ENCODE measurements at places on chromosomes 16 and 17.

DNA sequence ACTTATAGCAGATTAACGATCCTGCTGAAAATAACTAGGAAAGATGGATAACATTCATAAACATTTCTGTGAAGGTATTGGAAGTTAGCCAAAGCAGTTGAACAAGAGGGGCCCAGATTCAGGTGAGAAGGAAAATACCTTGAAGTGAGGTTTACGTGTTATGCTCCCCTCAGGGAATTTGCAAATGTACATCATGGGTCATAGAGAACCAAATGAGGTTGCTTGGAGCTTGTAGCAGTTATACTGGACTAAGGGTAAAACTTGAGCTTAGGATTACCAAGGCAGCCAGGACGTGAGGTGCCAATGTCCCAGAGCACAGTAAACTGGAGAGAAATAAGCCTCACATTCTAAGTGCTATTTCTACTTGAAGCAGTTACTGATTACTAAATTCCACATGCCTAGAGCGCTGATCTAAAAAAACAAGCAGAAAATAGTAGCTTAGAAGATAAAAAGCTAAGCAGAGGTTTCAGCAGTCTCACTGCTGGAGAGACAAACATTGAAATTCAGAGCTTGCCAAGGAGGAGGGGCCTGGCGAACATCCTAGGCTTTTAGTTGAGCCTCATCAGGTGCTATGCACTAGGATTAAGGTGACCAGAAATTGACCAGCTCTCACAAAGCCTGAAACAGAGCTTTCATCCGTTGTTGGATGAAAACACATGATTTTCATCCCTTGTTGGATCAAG lies 136.7 kb upstream of the FAM20A start:
- no peak for DNase-seq

DNA sequence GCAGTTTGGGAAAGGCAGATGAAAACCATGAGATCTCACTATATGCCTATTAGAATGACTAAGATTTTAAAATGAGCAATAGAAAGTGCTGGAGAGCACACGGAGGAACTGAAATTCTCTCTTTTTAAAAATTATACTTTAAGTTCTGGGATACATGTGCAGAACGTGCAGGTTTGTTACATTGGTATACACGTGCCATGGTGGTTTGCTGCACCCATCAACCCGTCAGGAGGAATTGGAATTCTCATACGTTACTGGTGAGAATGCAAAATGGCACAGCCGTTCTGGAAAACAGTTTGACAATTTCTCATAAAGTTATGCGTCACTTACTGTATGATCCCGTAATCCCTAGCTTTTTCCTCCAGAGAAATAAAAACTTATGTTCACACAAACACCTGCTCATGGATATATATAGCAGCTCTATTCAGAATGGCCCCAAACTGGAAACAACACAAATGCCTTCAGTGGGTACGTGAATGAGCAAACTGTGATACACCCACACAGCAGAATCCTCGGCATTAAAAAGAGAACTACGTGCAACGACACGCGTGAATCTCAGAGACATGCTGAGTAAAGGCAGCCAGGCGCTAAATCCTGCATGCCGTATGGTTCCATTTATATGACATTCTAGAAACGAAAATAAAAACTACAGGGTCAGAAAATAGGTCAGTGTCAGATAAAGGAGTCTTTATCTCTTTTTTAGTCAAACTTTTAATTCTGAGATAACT lies 11.8 kb downstream of the PIK3R6 start:
- DNase-seq, result no peak

DNA sequence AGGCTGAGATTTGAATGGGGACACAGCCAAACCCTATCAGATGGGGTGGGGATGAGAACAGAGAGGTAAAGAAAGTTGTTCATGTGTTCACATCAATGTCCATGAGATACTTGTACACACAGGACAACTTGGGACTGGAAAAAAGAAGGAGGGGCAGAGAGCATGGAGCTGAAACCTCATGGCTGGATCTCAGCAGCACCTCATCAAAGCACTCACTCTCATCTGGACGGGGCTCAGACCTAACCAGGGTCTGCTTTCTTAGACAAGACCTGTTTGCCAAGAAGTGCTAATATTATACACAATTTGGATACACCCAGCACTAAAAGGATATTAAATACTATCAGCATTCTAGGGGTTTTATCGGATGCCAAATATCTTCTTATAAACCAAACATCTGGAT lies 399.8 kb downstream of the SLC39A11 start:
- DNase-seq, result no peak

DNA sequence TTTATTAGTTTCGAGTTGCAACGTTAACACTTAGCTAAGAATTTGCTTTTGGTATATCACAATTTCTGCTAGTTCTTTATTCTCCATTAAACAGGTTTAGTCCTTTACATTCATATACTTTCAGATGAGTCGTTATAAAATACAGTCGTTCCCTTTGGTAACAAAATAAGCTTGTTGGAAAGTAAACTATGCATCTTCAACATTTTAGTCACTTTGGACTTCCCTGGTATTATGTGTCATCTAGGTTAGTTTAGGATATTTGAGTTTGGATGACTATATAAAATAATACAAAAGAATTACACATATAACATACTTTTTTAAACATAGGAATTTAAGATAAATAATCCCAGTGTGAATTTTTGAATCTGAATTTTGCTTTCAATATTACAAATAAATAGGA lies 351.5 kb downstream of the BCAS3 start:
- no peak for DNase-seq

GRCh38 chr17:73770115-73770848 lies 126.0 kb upstream of the SDK2 start:
- DNase-seq, result no peak
